ENCODE measurements at places on chromosomes 5 and 9.

DNA sequence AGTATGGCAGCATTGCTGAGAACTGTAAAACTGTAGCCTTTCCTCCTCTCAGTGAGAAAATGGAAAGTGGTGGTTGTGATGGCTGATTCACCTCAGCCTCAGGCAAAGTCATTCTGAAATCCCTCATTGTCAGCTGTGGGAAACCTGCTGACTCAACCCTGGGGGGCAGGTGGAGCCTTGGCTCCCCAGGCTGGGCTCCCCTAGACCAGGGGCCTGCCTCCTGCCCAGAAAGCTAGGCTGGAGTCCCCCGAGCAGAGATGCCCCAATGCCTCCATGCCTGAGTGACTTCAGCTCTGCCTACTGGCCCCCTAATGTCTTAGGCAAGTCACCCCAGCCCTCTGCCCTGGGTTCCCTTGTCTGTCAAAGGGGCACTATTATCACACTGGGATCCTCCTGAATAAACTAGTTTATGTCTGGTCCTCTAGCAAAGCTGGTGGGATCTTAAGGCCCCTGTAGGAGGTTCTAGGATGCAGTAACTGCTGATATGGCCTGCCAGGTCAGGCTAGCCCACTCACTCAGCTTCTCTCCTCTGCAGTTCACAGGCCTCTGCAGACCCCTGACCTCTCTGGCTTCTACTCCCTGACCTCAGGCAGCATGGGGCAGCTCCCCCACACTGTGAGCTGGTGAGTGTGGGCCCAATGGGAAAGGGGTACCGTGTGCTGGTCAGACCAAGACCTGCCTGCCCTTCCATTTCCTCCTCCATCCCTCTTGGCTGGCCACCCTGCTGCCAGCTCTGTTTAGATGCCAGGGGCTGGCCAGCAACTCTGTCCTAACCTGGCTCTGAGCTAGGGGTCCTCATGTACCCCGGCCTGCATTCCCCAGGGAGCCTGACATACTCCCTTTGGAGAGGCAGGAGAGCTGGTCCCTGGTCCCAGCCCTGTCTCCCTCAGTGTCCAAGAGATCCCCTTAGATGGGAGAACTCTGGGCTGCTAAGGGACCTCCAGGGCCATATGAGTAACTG is 24.2 kb downstream of the TCF7 start:
- no peaks in the 10 kb centered on the region for H3K27me3 ChIP-seq
- no peak for DNase-seq
- no peaks in the 10 kb centered on the region for H3K36me3 ChIP-seq
- H3K4me1 ChIP-seq: peaks cover 15% of the 10 kb centered on the region
- no peak overlapping the region for H3K4me3 ChIP-seq
- no peak overlapping the region for H3K27ac ChIP-seq

GRCh38 chr5:72465601-72466563 is 41.3 kb downstream of the ZNF366 start:
- no peaks in the 10 kb centered on the region for H3K36me3 ChIP-seq
- no peak for DNase-seq

- DNase-seq: no peak
- no peaks in the 10 kb centered on the region for H3K36me3 ChIP-seq
- peaks cover under 1% of the 10 kb centered on the region for H3K4me1 ChIP-seq
- H3K4me3 ChIP-seq: no peak overlapping the region
These were observed 380.9 kb downstream of the RAB3C start for GRCh38 chr5:58963821-58964220.

GRCh38 chr5:139126711-139127111 is 71.5 kb downstream of the SIL1 start:
- peaks cover 15% of the 10 kb centered on the region for H3K4me1 ChIP-seq
- no peaks in the 10 kb centered on the region for H3K36me3 ChIP-seq
- no peaks in the 10 kb centered on the region for H3K27me3 ChIP-seq
- no peak overlapping the region for H3K4me3 ChIP-seq
- no peak for DNase-seq

GRCh38 chr9:121360601-121361374 is 9.3 kb downstream of the STOM start:
- no peak for DNase-seq
- no peak overlapping the region for H3K4me3 ChIP-seq
- H3K36me3 ChIP-seq: no peaks in the 10 kb centered on the region
- H3K4me1 ChIP-seq: 0 out of 2 replicates have a peak, but pooled peaks cover 6% of the 10 kb centered on the region
- H3K27me3 ChIP-seq: no peaks in the 10 kb centered on the region

DNA sequence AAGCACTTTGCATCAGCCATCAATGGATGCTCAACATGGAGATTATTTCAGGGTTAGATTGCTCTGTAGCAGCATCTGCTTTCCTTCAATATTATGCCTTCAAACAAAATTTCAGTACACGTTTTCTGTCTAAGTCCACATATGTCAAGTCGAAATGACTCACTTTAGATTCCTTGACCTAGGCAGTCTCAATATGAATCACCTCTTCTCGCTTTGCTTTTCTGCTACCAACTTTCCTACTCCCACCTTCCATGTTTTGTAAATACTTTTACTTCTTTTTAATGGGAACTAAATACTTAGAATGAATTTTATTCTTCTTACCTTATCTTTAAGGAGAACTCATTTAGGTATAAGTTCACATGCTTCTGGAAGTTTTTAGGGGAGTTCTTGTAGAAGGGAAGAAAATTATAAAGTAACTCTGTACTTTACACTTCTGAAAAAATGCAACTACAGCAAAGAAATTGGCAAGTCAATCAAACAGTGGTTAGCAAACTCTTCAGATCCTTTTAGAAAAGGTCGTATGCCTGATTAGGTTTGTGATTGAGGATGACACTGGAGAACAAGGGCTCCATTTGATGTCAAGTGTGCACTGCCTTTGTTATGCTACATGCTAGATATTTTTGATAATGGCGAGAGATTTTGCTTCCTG is 478.5 kb upstream of the SMARCA2 start:
- H3K4me3 ChIP-seq: no peak overlapping the region
- no peaks in the 10 kb centered on the region for H3K27me3 ChIP-seq
- no peaks in the 10 kb centered on the region for H3K36me3 ChIP-seq
- H3K27ac ChIP-seq: no peak overlapping the region
- no peaks in the 10 kb centered on the region for H3K4me1 ChIP-seq

DNA sequence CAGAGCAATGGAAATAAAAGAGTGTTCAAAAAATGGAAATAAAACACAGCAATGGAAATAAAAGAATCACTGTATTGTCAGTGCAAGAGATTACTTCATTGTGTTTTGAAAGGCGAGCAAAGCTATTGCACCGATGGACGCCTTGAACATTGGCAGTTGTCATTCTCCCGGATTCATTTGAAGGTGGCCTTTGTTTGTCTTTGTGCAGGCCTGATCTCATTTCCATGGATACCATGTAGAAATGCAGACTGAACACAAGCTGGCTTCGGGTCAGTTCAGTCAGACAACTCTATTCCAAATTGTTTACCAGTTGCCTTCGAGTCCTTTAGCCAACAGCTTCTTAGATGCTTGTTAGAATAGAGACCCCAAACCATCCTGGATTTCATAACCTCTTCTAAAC is 8.3 kb downstream of the ITGA2 start:
- no peaks in the 10 kb centered on the region for H3K27me3 ChIP-seq
- no peak overlapping the region for H3K27ac ChIP-seq
- no peak for DNase-seq

DNA sequence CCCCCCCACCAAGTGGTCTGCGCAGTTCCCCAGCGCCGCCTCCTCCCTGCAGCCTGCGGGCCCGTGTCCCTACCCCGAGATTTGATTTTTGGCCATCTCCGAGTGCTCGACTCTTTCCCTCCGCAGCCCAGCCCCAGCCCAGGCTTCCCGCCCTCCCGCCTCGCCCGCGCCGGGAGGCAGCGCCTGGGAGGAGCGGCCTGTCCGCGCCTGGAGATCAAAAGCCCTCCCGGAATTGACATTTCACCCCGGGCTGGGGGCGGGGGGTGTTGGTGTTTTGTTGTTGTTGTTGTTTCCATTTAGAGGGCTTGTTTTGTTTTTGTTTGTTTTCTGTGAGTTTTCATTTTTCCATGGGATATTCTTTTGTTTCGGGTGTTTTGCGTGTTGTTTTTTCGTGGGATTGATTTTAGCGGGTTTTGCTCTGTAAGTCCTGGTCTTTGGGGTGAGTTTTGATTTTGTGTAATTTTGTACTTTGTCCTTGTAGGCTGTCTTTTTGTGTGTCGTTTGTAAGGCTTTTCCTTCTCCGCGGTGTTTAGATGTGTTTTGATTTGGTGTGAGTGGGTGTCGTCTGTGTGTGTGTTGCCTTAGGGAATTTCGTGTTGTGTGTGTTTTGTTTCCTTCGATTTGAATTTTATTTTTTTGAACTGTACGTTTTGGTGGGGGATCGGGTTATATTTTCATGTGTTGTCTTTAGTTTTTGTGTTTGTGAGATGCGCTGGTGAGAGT is 1.7 kb upstream of the PAX5 start:
- peak overlapping the region; percentile 72 for H3K4me3 ChIP-seq
- H3K27ac ChIP-seq: no peak overlapping the region
- peaks cover 100% of the 10 kb centered on the region for H3K27me3 ChIP-seq
- no peaks in the 10 kb centered on the region for H3K36me3 ChIP-seq
- peaks cover 51% of the 10 kb centered on the region for H3K4me1 ChIP-seq
- DNase-seq: peak; percentile 76

- DNase-seq: peak; percentile 60
- H3K4me1 ChIP-seq: peaks cover 51% of the 10 kb centered on the region
- H3K27ac ChIP-seq: no peak overlapping the region
These were observed 31.8 kb upstream of the FGF1 start for GRCh38 chr5:142717582-142718215.

DNA sequence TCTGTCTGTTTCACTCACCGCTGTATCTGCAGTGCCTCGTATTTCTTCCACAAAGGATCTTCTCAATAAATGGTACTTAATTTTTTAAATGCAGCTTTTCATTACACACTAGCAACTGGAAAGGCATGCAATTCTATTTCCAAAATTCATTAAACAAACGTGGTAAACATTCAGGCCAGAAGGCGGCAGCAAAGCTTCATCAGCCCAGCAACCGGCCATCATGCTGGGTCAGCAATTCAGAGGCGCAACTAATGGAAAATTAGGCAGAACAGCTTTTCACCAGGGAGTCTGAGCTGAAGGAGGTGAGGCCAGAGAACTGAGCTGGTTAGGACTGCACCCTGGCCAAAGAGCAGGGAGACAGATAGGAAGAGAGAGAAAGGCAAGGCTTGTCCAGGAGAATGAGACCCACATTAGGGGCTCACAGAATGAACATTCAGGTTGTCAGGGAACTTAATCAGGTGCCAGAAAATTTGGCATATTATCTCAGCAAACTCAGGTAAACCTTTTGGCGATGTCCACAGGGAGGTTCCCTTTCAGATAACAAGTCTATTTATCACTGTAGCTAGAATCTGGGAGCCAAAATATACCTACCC is 17.7 kb upstream of the RNF180 start:
- H3K4me1 ChIP-seq: no peaks in the 10 kb centered on the region
- no peaks in the 10 kb centered on the region for H3K36me3 ChIP-seq
- H3K4me3 ChIP-seq: no peak overlapping the region
- DNase-seq: peak; percentile 73
- no peak overlapping the region for H3K27ac ChIP-seq

DNA sequence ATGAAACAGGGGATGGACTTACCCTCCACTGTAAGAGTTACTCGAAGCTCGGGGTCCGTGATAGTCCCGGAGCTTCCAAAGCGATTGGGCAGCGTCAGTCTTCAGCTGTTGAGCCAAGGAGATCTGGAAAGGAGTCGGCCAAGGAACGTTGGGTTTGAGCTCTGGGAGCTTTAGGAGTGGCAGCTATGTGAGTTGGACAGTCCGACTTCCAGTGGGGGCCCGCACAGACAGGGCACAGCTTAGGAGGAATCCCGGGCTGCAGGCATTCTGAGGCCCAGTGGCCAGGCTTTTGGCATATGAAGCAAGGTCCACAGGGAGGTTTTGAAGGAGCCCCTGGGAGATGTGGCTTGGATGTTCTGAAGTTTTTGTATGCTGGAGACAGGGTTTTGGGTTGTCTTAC is 72.7 kb downstream of the PHAX start:
- H3K36me3 ChIP-seq: 0 out of 2 replicates have a peak, but pooled peaks cover 5% of the 10 kb centered on the region
- peaks cover 23% of the 10 kb centered on the region for H3K4me1 ChIP-seq
- H3K27me3 ChIP-seq: no peaks in the 10 kb centered on the region
- H3K27ac ChIP-seq: peak overlapping the region; percentile 94
- DNase-seq: no peak
- peak overlapping the region; percentile 33 for H3K4me3 ChIP-seq

DNA sequence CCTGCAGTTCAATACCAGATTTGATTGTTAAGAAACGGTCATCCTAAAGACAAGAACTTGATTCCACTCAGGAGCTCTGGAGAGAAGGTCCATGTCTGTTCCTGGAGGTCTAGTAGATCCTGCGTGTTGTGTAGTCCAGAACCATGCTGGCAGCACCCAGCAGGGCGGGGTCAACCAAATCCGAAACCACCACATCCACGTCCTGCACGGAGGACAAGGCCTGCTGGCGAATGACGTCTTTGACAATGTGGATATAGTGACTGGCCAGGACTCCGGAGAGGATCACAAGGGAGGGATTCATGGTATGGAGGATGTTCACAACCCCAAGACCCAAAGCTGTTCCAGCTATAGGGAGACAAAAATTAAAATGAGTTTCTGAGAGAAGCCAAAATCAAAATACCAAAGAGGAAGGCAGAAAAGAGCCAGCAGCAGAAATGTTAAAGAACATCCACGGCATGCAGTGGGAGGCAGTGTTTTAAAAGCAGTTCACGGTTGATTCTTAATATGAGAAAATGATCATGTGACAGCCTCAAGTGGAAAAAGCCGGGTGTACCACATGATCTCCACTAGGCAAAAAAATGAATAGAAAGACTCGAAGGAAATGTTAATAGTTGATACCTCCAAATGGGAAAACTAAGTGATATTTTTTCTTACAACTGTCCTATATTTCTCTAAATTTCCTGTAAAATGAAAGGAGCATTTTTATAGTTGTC is 26.7 kb downstream of the CLTA start:
- H3K4me1 ChIP-seq: no peaks in the 10 kb centered on the region
- no peak overlapping the region for H3K4me3 ChIP-seq
- H3K27me3 ChIP-seq: no peaks in the 10 kb centered on the region
- peaks cover 4% of the 10 kb centered on the region for H3K36me3 ChIP-seq

- no peak overlapping the region for H3K4me3 ChIP-seq
- H3K27me3 ChIP-seq: no peaks in the 10 kb centered on the region
- no peaks in the 10 kb centered on the region for H3K36me3 ChIP-seq
- H3K4me1 ChIP-seq: no peaks in the 10 kb centered on the region
These were observed 67.8 kb downstream of the JAK2 start for GRCh38 chr9:5052838-5053237.

- DNase-seq: no peak
- H3K4me1 ChIP-seq: no peaks in the 10 kb centered on the region
- H3K27me3 ChIP-seq: no peaks in the 10 kb centered on the region
- no peaks in the 10 kb centered on the region for H3K36me3 ChIP-seq
These were observed 159.5 kb downstream of the FGF18 start for GRCh38 chr5:171578829-171579491.

DNA sequence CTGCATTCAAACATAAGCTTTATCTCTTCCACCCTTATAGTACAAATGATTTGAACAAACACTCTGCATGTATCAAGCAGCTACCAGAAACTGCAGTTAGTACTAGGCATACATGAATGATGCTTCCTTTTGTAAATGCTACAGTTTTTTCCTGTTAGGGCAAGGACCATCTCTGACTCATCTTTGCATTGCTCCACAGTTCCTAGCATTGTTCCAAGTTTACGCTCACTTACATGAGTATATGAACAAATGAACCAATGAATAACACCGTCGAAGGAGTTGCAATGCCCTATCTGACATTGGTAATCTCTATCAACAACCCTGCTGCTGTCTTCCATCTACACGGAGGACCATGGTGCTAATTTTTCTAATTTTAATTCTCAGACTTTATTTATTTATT is 2.1 kb upstream of the ALDH7A1 start:
- H3K4me3 ChIP-seq: no peak overlapping the region
- H3K36me3 ChIP-seq: peaks cover 4% of the 10 kb centered on the region
- H3K4me1 ChIP-seq: peaks cover 26% of the 10 kb centered on the region
- no peaks in the 10 kb centered on the region for H3K27me3 ChIP-seq
